ENCODE measurements at places on chromosomes 3 and 15.

DNA sequence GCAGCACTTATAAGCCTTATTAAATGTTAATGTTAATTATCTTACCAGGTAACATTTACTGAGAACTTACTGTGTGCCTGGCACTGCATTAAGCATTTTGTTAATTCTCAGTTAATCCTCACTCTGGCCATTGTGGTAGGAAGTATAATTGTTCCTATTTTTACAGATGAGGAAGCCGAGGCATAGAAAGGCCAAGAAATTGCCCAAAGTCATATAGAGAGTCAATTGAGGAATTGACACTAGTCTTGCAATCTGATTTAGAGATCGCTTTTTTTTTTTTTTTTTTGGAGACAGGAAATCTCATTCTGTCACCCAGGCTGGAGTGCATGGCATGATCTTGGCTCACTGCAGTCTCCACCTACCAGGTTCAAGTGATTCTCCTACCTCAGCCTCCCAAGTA, 132.6 kb upstream of the PROK2 start:
- DNase-seq, result no peak

GRCh38 chr3:113125951-113126350, 85.4 kb upstream of the BOC start:
- no peak for DNase-seq

DNA sequence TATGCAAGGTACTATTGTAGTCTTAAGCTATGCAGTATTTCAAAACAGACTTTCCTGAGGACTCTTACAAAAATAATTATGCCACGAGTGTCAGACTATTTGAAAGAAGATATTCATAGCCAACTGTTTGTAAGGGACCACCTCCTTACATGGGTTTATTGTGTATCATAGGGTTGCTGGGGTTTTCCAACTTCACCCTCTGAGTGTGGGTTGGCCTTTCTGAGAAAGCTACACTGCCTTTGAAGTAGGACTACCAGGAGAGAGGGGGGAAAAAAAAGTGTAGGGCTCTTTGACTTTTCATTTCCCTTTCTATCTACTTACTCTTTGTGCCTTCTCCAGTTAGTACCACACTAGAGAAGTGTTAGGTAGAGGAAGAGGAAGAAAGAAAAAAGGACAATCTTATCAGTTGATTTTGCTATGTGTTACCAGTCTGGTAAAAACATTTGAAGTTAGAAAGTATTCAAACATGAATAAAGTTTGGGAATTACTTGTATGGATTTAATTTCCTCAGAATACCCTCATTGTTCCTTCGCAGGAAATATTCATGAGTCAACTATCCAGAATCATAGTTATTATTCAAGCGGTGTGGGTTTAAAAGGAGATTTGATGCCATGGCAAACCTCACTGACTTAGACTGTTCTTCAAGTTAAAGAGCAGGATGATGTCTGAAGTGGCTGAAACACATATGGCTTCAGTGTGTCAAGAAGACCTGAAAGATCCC, 329.3 kb upstream of the THBS1 start:
- DNase-seq, result no peak

DNA sequence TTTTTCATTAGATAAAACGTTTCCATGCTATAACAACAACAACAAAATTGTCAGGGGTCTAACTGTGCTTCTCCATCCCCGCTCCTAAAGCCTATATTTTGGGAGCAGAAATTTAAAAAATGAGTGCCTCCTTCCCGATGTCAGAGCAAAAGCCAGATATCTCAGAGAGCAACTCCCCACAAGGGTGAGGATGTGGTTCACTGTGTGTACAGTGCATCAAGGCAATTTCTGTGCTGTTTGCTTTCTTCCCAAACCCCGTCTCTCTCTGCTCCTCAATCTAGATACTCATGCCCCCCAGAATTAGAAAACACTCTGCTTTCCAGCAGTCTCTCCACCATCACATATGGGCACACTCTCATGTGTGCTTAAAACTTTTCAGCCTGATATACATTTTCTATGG, 76.7 kb upstream of the MBNL1 start:
- no peak for DNase-seq

DNA sequence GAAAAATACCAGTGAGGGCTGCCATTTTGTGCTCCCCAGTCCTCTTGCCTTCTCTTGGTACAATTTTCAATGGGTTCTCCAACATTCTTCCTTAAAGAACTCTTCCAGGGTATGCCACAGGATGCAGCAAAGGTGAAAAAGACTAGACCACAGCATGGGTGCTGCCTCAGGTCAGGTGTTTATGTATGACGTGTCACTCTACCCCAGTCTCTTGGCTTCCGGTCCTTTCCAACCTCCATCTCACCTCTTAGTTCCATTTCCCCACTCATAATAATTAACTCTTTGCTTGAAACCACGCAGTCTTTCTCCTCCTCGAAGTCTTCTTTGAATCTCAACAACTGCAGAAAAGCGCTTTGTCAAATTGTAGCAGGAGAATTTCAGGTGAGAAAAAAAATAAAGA, 104.7 kb upstream of the TBC1D5 start:
- DNase-seq, result no peak

GRCh38 chr15:48765022-48765421, 45.8 kb downstream of the CEP152 start:
- no peak for DNase-seq

DNA sequence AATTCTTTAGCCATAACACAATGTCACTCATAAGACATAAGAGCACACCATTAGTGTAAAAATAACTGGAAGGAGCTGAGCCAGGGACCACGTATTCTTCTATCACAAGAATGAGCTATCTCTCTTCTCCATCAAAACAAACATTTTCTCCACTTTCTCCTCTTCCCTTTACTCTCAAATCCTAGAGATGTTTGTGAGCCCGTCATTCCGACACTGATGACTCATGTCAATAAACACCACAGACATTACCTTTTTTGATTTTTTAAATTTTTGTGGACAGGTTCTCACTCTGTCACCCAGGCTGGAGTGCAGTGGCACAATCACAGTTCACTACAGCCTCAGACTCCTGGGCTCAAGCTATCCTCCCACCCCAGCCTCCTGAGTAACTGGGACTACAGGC, 86.6 kb downstream of the MEX3B start:
- DNase-seq, result no peak

GRCh38 chr15:68055224-68055705, 1.1 kb downstream of the PIAS1 start:
- DNase-seq, result no peak

GRCh38 chr15:33074942-33075341, 119.6 kb downstream of the FMN1 start:
- no peak for DNase-seq

DNA sequence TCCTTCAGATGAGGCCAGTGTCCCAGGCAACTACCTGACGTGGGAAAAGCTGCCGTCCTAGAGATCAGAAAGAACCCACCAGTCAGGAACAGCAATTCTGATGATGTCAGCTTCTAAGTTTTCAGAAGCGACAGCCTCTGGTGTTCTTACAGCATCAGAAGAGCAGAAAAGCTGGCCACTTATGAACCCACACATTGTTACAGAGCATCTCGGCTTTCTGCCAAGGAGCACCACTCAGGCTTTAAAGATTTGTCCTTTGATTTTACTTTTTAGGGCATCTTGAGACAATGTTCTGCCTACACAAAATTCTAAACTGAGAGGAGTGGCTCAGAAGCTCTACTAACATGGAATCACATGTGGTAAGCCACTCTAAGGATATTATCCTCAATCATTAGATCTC, 49.7 kb upstream of the BOC start:
- DNase-seq, result no peak
